ENCODE measurements at places on chromosomes 2 and 18. TPM values are rescaled to one million over a fixed set of nuclear protein-coding genes. Genes with fewer than 3 reads are reported as not detected.

The PSMA8 gene
- total RNA-seq = 0.14 TPM

The ANKRD29 gene
- total RNA-seq = 6.8 TPM

The TMEM163 gene
- 0.46 TPM for total RNA-seq

The PRKD3 gene
- total RNA-seq = 12.6 TPM

The ASNSD1 gene
- total RNA-seq = 35.2 TPM

- DNase-seq = no peak
These were observed 71.0 kb downstream of the PDE1A start for GRCh38 chr2:182355815-182356214.

DNA sequence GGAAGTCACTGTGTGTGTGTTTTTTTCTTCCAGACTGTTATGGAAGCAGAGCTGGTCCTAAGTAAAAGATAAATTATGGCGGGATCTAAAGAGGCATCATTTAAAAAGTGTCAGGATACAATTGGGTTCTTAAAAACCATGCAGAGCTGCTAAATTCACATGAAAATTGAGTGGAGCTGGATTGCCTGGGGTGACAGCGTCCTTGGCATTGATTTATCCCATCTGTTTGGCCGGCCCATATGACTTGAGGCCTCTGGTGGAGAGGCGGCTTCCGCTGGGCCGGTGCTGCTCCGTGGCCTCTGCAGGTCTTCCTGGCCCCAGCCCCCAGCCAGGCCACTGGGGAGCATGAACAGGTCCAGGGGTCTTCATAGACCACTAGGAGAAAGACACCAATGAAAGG, 165.5 kb downstream of the GLI2 start:
- peak; percentile 70 for DNase-seq

DNA sequence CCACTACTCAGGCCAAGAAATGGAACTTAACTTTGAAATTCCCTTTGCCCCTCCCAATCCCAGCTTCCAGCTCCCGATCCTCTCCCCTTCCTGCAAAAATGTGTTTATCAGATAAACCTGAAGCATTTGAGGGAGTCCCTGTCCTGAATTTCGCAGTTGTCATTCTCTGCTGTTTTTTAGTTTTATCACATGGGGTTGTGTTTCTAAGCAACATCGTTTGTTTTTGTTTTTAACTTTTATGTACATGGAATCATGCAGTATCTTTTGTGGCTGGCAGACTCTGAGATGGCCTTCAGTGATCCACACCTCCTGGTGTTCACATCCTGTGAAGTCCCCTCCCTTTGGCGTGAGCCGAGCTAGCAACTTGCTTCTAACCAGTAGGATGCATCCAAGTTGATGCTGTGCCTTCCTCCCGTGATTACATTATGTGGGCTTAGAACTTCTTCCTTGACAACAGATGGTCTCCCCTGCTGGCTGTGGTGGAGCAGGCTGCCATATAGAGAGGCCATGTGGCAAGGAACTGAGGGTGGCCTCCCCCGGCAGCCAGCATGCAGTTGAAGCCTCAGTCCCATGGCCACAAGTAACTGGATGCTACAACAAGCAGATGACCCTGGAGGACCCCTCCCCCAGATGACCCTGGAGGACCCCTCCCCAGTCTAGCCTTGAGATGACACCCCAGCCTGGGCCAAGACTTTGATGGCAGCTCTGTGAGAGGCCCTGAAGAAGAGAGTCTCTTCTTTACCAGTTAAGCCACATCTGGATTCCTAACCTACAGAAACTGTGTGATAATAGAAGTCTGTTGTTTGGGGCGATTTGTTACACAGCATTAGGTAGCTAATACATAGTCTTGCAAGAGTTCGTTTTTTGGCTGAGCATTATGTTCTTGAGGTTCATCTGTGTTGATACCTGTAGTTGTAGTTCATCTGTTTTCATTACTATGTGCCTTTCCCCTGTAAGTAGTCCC, 27.7 kb downstream of the SH3BP4 start:
- DNase-seq = no peak

DNA sequence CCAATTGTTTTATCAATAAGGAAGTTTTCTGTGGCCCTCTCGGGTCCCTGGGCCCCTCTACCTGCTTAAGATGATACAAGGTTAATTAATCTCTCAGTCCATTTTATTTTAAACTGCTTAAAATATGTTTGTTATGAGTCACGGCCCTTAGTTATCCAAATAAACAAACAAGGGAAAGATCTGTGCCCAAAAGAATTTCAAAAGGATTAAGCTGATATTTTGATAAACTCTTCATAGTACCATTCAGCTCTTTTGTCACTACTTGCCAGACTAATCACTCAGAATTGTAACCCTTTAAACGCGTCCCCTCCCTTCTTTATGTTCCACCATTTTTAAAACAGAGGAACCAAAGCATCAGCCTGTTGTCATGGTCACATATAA, 144.7 kb upstream of the STK17B start:
- DNase-seq = no peak

GRCh38 chr18:58254873-58255511, 211.0 kb downstream of the NEDD4L start:
- peak; percentile 74 for DNase-seq

DNA sequence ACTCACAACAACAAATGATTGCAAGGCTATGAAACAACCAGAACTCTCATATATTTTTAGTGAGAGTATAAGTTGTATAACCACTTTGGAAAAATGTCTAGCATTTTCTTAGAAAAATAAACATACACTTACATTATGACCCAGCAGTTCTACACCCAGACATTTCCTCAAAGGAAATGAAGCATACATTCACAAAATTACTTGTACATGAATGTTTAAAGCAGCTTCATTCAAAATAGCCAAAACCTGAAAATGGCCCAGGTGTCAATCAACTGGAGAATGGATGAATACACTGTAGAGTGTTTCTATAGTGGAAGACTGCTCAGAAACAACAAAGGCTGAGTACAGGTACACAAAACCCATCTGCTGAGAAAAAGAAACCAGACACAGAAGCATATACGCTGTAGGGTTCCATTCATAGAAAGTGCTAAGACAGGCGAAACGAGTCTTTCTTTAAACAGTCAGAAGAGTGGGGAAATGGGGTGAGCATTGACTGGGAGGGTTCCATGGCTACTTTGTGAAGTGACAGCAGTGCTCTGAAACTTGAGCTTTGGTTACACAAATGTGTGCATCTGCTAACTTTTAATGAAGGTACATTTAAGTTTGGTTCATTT, 799.0 kb downstream of the DCDC2C start:
- no peak for DNase-seq

DNA sequence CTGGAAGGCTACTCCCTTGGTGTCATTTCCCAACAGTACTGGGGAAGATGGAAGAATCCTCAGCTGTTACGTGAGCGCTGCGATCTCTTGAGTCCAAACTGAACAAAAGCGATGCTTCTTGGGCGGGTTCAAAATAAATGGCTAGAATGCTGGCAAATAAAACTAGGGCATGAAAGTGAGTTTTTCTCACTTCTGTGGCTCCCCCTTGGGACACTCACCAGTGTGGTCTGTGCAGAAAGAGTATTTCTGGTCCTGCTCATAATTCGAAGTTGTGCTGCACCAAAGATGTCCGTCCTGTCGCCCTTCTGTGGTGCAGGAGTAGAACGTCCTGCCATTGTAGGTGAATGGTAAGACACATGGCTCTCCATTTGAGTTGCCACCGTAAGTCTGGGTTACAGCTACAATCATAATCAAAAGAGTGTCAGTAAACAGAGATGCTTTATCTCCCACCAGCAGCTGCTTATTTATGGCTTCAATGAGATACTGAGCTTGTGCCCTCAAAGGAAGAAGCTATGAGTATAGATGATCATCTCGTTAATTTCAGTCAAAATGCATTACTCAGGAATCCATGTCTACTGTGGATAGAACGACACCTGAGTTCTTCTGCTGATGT, 11.8 kb downstream of the FN1 start:
- no peak for DNase-seq

- DNase-seq = no peak
These were observed 292.1 kb upstream of the NRXN1 start for GRCh38 chr2:51324051-51324450.

GRCh38 chr18:42048158-42048557, 93.1 kb downstream of the PIK3C3 start:
- DNase-seq = no peak

DNA sequence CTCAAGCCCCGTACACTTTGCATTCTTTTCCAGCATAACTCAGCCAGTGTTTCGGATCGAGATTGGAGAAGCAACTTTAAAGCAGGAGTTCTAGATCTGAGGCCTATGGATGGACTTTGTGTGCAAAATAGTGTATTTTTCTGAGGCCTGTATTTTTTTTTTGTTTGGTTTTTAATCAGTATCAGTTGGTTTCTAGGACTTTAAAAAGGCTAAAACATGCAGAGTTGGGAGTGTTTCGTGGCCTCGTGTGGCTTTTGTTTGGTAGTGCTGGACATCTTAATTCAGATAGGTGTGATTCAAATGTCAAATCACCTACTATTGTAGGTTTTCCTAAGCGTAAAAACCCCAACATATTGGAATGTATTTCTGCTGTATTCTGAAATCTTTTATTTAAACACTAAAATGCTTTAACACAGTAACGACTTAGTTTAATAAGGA, 282 bp upstream of the PUS10 start:
- no peak for DNase-seq

GRCh38 chr2:135850892-135851668, 14.1 kb upstream of the LCT start:
- DNase-seq = no peak

- no peak for DNase-seq
These were observed 1671.8 kb upstream of the DDX18 start for GRCh38 chr2:116142644-116143227.
